Activated CD4-positive, alpha-beta T cell treated with anti-CD3 and anti-CD28 coated beads for 4 hours (primary cell): ENCODE measurements at places on chromosomes 11 and 22.

DNA sequence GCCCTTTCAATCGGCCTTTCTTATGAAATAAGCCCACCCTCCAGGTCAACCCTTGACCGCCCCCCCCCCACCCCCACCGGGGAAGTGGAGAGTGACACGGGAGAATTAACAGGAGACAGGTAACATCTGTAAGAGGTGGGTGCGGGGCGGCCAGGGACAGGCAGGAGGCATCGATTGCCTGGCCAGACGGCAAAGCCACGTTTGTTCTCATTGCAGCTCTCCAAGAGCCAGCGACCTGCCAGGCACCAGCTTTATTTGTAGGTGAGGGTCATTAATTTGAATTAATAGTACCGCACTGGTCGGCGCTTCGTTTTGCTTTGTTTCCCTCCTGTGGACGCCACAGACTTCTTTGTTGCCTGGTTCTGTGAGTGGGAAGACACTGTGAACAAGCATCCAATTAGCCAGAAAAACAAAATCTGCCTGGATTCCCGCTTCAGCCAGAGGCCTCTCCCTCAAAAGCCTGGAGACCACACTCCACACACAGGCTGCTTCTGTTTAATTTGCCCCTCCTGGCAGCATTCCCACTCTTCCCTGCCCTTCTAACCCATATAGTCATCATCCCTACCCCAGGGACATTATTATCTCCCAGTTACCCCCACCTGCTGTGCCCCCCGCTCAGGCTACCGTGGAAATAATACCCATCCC is 104.5 kb upstream of the OPCML start:
- DNase-seq = no peak

- DNase-seq = no peak
Measured at GRCh38 chr22:49303061-49303735, 524.5 kb downstream of the BRD1 start.

GRCh38 chr11:67349928-67350465 is 3.3 kb downstream of the POLD4 start:
- DNase-seq = no peak

- DNase-seq = no peak
Measured at GRCh38 chr11:64455456-64456261, 96.7 kb downstream of the RPS6KA4 start.
